GM03348 (cell line): ENCODE measurements at places on chromosomes 3 and 15.

DNA sequence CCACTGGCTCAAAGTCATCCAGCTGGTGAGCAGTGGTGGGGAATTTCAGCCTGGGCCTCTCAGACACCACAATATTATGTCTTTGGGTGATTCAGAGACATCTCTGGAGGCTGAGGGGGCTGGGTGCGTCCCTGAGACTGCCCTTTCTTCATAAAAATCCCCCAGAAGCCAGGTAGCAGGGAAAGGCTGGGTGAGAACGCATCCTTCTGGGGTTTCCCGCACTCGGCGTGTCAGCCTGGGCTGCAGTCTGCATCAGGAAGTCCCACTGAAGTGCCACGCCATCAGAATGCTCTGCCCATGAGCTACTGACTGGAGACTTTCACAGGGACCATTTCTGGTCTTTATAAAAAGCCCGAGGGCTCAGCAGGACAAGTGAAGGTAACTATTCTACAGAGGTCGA lies 148.8 kb upstream of the SLC6A11 start:
- no peak for DNase-seq

DNA sequence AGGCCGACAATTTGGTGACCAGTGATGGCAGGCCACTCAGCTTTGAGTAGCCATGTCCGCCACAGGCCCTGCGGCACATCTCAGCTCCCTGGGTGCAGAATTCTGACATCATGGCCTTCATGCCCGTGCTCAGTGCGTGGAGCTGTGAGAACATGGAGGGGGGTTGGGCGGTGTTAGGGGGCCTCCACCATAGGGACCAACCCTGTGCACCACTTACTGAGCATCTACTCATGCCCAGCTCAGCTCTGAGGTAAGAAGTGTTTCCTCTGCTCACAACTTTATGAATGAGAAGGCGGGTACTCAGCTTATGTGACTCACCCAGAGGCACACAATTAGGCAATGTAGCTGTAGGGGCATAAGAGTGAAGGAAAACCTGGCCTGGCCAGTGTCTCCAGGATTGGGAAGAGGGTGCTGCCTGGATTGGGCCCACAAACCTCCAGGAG lies 10.5 kb downstream of the ACOX2 start:
- DNase-seq = peak; percentile 94

- no peak for DNase-seq
Observed at GRCh38 chr3:40973141-40973540, 226.2 kb upstream of the CTNNB1 start.

DNA sequence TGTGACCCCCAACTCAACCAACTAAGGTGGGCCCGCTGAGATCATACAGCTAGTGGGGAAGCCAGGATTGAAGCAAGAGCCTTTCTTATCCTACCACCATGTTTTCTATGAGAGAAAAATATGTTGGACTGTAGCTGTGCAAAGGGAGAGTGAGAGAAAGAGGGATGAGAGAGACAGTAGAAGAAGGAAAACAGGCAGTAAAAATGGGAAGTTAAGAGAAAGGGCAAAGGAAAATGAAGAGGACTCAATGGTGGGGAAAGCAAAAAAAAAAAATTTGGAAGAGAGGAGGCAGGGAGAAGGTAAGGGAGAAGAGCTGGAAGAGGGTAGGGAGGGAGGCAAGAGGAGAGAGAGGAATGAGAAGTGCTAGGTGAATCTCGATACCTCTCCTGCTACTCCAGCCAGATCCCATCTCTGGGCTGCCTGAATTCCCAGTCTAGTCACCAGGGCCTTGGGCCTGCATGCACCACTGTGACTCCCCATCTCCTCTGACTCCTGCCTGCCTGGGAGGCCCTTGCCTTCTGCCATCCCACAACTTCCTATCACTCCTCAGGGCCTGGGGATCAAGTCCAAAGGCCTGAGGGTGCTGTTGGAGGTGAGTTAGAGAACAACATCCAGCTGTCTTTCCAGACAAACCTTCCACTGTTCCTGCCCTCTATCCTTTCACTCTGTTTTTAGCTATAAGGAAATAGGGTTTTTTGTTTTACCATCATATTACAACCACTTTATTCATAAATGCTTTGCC lies 15.7 kb downstream of the FAM81A start:
- DNase-seq = no peak

DNA sequence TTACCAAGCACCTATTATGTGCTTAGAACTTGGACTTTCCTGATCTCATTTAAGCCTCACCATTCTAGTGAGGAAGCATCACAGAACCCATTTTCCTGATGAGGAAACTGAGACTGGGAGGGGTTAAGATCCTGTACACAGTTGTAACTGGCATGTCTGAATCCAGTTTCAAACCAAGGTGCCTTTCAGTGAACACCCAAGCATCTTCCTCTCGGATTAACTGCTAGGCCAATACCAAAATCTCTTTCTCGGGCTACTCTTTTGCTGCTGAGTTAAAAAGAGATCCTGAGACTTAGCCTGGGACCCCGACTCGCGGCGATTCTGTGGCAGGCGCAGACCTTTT lies 578 bp upstream of the CEMIP start:
- DNase-seq = no peak

- no peak for DNase-seq
Observed at GRCh38 chr3:112273536-112273935, 20.5 kb downstream of the SLC9C1 start.

- DNase-seq = no peak
Observed at GRCh38 chr15:88980498-88980897, 67.3 kb upstream of the MFGE8 start.

- DNase-seq = no peak
Observed at GRCh38 chr3:76961284-76961683, 78.6 kb upstream of the ROBO2 start.

DNA sequence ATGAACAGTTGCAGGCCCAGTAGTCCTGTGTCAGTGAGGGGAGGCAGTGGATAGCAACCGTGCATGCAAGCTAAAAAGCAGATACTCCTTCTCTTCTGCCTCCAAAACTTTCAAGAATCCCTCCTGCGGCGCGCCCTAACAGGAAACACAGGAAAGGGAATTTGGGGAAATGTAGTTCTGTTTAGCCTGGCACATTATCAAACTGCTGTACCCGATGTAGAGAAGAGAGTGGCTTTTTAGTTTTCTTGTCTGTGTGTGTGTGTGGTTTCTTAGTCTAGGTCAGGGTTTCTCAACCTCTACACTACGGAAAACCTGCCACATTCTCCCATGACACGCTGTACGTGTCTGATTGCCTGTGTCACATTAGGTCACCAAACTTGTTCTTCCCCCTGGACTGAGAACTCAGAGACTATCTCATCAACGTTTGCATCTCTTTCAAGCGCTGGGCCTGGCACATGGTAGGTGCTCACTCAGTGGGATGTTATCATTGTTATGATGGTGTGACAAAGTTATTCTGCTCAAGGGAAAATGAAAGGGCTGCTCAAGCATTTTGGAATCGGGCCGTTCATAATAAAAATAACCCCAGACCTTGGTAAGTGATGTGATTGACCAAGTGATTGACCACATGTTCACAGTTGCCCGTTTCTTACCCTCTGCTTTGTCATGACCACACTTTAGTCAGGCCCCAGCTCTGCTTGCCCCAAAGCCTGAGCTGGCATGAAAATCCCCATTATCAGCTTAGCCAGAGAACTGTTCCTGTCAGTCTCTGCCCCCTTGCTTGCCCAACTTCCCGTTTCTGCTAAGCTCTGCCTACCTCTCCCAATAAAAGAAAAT lies 33.2 kb downstream of the TM4SF4 start:
- DNase-seq = peak; percentile 13

DNA sequence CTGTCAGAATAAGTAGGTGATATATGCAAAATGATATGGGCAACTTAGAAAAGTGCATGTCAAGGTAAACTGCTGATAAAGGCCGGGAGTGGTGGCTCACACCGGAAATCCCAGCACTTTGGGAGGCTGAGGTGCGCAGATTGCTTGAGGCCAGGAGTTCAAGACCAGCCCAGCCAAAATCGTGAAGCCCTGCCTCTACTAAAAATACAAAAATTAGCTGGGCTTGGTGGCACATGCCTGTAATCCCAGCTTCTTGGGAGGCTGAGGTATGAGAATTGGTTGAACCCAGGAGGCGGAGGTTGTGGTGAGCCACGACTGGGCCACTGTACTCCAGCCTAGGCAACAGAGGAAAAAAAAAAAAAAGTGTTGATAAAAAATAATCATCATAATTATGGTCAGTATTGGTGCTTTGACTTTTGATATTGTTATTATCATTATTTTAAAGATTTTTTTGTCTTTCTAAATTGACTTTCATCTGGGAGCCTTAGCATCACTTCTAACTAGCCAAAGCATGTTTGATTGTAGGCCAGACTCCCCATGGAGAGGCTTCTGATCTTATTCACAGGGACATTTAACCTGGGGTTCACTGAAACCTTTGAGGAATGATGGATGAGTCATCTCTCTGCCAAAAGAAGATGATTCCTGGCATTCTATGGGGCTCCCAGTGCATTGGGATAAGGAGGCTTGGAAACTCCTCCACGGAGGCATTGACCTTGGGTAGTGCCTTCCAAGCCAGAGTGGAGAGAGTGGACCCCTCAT lies 5.6 kb downstream of the ZBTB38 start:
- peak; percentile 29 for DNase-seq

DNA sequence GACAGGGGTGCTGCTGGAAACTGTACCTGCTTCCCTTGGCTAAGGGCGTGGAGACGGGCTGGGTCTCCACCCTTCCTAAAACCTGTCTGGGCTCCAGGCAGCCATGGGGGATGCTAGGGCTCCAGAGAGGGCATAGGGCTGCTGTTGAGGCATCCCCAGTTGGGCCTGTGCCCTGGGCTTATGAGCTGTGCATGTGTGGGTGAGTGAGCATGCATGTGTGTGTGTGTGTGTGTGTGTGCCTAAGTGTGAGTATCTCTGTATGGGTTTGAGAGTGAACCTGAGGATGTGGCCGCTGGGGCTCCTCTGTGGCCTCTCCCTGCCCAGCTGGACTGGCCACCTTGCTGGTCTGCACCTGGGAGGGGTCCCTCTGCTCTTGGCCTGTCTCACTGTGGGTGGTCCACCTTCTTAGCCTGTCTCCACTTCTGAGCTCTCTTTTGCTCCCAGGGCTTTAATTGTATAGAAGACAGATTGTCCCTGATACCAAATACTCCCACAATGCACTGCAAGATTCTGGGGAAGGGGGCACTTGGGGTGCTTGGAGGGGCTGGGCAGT lies 11.9 kb upstream of the TMEM115 start:
- no peak for DNase-seq
